ENCODE measurements at places on chromosomes 5 and 9.

DNA sequence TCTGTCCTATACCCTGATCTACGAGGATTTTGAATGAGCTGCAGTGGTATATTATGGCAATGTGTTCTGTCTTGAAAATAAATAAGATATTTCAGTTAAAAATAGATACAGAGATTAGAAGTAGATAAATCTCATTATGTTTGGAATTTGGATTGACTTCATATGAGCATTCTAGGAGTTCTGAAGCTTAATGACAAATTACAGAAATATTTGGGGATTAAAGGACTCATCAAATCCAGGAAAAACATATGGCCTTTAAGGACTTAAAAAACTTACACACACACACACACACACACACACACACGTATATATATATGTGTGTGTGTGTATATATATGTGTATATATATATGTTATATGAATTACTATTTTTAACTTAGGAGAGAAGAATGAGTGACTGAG, 446.9 kb upstream of the CD180 start:
- DNase-seq = no peak

GRCh38 chr5:41457094-41457493, 53.3 kb downstream of the PLCXD3 start:
- no peak for DNase-seq

- DNase-seq = no peak
Observed at GRCh38 chr9:20988061-20988460, 43.4 kb downstream of the HACD4 start.

- peak; percentile 70 for DNase-seq
Observed at GRCh38 chr9:69549310-69550202, 122.6 kb downstream of the APBA1 start.

DNA sequence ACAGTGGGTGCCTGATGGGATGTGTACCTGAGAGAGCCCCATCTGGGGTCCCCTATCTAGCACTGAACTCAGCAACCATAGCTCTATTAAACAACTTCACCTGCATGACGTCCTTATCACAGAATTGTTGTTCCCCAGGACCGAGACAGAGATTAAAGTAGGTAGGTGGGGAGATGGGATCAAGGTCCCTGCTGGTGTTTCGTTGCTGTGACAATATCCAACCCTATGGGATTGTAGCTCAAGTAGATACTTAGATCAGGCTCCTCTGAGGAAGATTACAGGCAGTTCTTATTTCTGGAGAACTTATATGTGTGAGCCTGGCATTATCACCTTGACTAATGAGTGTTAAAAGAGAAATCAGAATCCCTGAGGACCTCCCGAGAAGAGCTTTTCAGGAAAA, 84.9 kb downstream of the SLC28A3 start:
- no peak for DNase-seq

- no peak for DNase-seq
Observed at GRCh38 chr5:111929867-111930266, 172.9 kb upstream of the NREP start.
